ENCODE measurements at places on chromosomes 2 and 18.

DNA sequence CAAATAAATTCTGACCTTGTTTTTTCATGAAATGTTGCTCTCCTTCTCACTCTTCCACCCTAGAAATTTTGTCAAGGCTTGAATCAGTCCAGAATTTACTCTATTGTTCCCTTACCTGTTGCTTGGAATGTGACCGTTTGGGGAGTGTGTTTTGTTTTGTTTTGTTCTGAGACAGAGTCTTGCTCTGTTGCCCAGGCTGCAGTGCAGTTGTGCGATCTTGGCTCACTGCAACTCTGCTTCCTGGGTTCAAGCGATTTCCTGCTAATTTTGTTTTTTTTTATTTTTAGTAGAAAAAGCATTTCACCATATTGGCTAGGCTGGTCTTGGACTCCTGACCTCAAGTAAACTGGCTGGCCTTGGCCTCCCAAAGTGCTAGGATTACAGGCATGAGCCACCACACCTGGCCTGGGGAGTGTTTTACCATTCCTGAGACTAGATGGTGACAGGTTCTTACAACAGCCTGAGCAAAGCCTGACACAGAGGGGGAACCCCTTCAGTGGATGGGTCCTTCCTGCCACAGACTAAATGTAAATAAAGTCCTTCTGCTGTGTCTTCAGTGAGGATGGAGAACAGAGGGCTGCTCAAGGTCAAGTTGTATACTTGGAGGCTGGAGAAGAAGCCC, 52.0 kb downstream of the HAUS1 start:
- no peak for DNase-seq

GRCh38 chr2:162074928-162075688, 1.1 kb upstream of the DPP4 start:
- DNase-seq, result no peak

DNA sequence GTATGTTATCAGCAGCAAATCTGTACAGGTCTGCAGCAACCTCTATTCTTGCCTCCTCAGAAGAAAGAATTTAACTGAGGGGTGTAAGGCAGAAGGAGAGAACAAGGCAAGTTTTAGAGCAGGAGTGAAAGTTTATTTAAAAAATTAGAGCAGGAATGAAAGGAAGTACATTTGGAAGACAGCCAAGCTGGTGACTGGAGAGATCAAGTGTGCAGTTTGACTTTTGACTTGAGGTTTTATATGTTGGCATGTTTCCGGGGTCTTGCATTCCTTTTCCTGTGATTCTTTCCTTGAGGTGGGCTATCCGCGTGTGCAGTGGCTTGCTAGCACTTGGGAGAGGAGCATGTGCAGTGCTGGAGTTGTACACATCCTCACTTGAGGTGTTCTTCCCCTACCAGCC, 16.5 kb upstream of the CERS6 start:
- no peak for DNase-seq

DNA sequence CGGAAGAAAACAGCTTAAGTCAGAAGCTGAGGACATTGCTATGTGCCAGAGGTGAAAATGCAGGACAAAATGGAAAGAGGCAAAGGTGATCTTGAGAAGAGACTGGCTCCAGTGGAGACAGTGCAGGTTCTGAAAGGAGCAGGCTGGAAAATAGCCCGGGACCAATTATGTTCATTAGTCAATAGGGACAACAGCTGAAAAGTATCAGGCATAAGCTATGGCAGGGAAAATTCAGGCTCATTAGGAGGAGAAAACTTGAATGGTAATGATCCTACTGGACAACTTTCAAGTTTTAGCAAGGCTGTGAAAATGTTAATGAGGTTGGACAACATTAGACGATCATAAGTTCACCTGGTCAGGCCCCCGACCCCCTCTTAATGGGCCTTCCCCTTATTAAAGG, 60.2 kb downstream of the GALNT14 start:
- DNase-seq, result no peak

DNA sequence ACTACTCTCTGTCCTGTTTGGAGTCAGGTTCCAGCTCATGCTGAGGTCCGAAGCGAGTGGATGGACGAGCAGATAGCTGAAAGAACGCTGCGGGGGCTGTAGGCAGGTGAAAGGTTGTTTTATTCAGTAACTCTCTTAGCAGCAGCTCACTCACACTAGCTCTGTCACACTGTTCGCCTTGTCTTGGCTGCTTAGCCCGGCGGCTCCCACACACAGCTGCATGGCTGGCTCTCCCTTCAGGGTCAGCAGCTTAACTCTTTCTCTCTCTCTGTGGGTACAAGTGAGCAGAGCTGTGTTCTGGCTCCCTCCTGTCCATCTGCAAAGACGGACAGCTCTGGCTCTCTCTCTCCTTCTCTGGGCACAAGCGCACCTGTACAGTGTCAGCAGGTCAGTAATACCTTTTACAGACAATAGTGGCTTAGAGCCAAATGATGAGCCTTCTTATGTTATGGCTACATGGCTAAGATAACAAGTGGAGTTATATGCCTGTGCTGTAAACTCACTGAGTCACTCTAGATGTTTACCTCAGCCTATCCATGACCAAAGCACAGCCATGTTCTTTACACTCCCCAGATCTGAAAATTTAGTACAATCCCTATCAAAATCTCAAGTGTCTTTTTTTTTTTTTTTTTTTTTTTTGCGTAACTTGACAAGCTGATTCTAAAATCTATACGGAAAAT, 149.3 kb downstream of the GALNT1 start:
- no peak for DNase-seq

DNA sequence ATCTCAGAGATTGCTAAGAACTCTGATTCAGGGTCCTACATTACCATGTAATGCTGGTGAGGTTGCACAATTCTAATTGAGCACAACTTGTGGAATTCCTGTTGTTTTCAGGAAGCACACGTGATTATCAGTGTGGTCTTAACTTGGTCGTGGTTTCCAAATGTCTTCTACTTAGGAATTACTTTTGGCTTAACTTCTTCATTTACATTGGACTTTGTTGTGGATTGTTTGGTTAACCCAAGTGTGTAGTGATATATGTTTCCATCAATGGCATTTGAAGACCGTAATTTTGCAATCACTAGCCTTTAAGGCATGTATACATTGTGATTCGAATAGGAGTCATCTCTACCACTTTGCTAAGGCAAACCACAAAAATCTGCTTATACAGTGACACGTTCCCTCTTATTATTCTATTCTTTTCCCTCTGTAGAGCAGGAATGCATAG, 373.3 kb downstream of the IRS1 start:
- peak; percentile 62 for DNase-seq

DNA sequence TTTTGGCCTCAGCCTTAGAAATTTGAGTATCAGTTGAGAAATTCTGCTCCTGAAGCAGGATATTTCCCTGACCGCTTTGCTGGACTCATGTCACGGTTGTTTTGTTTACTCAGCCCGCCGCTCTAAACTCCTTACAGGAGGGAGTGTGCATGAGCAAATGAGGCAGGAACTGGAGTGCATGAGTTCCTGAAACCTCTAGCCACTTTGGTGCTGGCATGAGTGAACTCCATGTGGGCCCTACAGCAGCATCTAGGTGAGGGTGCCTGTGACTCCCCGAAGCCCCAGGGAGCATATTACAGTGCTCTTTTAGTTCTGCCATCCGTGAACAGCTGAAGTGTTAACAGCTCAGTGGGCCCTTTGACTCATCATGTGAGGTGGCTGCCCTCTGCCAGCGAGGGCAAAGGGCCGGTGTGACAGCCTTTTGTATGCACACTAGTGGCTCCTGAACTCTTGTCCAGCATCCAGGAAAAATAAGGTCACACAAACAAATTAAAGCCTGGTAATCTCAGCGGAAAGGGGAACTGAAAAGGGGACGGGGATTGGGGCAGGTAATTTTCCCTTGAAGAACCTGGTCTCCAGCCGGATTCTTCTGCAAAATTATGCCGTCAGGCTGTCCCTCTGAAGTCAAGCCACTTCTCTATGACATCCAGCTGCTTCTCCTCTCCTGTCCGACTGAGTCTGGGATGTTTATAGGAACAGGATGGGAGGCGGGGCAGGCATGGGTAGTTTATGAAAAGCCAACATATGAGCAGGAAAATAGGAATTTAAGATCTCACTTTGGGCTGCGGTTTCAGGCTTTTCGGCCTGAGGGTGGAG, 1668.7 kb downstream of the SUCLG1 start:
- peak; percentile 27 for DNase-seq

GRCh38 chr2:168568476-168569267, 112.6 kb downstream of the CERS6 start:
- DNase-seq, result no peak

DNA sequence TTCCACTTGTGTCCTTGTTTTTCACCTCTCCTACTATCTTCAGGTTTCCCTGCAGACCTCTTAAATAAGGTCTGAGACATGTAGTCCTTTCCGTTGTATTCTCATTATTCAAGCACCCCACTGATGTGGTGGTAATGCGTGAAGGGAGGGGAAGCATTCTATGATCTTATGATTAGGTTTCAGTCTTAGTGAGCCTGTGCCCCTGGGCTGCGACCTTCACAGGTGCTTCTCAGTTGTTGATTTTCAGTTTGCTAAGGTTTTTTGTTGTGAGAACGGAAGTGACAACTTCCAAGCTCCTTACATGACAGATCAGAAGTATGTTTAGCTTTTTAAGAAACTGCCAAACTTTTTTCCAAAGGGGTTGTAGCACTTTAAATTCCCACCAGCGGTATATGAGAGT, 41.3 kb downstream of the VPS54 start:
- no peak for DNase-seq

- no peak for DNase-seq
These were observed 5.1 kb upstream of the MBD2 start for GRCh38 chr18:54229421-54230059.

DNA sequence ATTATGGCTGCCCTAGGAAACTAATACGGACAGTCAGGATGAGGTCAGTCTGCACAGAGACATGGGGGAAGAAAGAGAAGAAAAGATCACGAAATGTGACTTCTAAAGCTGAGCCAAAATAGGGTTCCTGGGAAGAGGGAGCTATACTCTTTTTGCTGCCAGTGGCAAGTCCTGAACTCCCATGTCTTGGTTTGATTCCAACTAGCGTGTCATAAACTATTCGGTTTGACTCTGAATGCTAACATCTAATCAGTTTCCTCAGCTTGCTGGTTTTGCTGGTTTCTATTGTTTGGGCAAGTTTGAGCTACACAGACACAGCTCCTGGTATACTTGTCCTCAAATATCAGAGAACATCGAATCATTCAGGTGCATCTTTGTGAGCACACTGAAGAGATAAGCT, 80.5 kb upstream of the CYP1B1 start:
- DNase-seq, result no peak

DNA sequence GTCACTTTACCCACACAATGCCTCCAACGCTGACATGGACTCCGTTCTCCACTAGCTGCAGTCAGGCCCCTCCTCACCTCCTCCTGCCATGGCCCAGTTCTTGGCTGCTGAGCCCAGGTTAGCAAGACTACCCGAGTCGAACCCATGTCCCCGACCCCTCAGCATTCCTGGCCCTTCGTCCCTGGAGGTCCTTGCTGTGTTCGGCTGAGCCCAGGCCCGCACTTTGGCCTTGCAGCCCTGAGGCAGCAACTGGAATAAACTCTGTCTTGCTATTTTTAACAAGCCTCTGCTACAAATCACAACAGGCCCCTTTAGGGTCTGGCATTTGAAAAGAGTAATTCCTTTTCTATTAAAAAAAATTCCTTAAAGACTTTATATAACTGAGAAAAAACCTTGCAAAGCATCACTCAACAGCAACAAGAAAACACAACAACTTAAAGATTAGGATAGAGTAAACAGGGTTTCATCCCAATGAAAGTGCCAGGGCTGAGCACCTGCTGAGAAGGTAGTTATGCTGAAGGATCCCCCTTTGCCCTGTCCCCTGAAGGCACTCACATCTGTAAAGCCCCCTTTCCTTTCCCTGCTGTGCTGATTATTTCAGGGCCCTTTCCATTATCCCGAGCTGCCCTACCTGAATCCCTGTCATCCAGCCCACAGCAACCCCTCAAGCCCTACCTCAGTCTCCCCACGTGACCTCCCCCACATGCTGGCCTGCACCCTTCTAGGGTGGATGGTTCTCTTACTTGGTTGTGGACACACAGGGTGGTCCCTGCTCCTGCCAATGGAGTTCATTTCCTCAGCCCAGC, 120.0 kb upstream of the SNTG2 start:
- DNase-seq, result no peak

DNA sequence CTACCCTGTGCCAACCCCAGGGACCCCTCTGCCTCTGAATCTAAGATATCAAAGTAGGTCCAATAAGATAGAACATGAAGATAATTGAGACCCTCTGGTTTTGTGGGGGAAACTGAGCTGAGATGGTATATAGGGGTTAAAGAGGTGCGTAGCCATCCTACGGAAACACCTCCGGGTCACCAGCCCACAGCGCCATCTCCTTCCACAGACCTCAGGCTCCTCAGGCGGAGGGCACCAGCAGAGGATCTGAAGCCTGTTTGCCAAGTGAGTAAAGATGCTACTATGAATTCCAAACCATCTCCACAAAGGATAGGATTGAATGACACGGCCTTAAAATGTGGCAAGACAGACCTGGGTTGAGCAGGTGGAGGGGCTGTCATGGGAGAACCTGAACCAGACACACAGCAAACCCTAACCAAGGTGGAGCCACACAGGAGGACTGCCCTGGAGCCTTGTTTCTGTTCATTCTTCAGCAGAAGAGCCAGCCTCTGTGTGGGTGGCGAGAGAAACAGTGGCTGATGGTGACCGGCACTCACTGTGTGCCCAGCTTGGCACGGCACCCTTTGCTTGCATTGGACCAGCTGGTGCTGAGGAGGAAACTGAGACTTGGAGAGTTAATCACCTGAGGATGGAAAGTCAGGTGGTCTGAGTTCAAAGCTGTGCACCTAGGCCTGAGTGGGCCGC, 10.2 kb downstream of the GBX2 start:
- no peak for DNase-seq

DNA sequence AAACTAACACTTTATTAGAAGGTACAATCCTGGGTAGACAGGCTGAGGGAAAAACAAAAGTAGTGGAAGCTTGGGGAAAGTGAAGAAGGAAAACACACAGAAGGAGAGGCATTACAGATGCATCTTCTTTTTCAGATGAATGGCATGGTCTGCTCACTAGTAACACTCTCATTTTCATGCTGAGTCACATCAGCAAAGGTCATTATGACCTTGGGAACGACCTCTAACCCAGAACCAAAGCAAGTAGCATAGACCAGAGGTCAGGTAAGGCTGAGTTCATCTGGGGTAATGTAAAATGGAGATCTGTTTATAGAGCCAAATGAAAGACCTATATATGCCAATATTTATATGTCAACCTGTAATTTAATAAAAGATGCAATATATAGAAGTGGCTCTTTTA, 294.4 kb upstream of the LRRTM4 start:
- no peak for DNase-seq

DNA sequence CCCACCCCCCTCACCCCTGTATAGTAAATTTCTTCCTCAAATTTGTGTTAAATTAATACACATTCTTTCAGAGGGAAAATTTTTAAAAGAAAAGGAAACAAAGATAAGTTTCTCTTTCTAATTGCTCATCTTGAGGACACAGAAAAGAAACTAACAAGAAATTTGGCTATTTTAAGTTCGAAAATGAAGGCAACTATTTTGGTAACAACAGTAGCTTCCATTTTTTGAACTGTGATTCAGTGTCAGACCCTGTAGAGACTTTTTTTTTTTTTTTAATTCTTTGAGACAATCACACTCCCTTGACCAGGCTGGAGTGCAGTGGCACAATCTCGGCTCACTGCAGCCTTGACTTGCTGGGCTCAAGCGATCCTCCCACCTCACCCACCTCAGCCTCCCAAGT, 194.9 kb downstream of the SS18 start:
- no peak for DNase-seq
